ENCODE measurements at places on chromosomes 11 and 22.

- DNase-seq, result no peak
Observed at GRCh38 chr11:57047610-57048009, 58.9 kb downstream of the OR5AK2 start.

DNA sequence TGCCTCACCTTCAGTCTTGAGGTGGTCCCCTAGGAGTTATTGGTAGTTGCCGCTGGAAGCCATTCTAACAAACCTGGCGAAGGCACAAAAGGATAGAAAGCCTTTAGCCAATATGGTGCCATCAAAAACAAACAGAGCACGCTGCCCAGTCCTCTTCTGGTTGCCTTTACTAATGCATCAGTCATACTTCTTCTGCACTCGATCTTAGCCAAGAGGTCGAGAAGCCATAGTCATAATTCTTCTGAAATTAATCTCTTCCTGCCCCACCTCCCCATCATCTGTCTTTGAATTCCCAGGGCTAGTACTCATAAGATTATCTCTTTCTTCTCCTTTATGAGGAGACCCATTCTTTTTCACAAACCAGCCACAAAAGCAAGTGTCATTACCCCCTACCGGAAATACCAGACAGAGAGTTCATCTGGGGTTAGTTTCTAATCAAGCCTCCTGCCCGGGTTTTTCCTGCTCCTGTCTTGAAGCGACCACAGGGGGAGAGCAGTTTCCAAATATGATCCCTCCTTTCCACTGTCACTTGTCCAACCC, 21.4 kb upstream of the EHF start:
- DNase-seq, result no peak

DNA sequence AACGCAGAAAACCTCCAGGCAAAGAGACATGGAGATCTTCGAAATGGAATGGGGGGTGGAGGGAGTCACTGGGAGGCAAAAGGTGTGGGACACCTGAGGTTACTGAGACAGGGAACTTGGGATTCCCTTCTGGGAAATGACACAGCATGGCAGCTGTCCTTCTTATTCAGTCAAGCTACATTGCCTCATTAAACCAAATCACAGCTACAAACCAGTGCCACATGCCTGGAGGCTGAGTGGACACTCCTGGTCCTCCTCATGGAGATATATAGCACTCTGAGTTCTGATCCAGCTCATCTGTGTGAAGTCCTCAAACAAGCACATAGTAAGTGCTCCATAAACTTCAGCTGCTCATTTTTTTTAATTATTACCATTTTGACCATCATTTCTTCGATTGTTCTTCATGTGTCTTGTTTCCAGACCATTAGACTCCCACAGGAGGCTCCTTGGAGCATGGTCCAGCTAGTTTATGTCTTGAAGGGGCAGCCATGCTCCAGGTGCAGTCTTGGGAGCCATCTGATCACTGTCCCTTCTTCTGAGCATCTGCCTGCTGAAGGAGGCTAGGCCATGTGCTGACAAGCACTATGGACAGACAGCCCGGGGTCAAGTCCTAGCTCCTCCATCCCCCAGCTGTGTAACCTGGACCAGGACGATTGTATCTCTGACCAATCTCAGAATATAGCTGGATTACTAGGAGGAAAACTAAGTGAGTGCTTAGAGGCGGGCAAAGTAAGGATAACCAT, 9.7 kb upstream of the FXYD2 start:
- no peak for DNase-seq

DNA sequence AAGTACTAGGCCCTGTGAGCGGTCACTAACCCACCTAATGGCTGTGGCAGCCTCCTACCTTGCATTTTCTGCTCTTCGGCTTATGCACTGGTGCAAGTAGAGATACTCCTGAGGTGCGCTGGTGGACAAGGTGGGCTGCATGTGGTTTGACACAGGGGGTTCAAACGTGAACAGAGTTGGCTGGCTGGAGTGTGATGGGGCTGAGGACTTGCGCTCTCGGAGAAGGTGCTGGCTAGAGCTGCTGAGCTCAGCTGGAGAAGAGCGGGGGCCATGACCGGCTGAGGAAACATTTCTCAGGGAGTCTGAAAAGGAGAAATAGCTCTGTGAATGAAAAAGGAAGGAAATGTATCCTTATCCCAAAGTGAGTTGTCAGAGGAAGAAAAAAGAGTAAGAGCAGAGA, 61.4 kb downstream of the USP35 start:
- no peak for DNase-seq

GRCh38 chr22:43156413-43156812, 5.1 kb downstream of the TSPO start:
- DNase-seq, result no peak

DNA sequence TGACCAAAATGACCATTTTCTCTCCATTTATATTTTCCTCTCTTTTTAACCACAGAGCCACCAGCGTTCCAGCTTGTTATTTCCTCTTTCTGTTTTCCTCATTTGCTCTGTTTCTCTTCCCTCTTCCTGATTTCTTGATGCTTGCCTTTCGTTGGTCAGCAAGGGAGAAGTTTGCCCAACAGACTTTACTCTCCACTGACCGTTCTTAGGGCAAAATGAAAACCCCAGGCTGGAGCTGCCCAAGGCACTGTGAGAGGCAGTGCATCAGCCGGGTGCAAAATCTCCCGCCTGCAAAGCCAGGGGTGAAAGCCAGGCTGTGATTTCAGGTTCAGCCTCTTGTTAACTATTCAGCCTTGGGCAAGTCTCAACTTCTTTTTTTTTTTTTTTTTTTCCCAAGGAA, 26.1 kb upstream of the APLP2 start:
- no peak for DNase-seq

GRCh38 chr22:20204311-20204710, 53.5 kb upstream of the CCDC188 start:
- DNase-seq, result no peak

DNA sequence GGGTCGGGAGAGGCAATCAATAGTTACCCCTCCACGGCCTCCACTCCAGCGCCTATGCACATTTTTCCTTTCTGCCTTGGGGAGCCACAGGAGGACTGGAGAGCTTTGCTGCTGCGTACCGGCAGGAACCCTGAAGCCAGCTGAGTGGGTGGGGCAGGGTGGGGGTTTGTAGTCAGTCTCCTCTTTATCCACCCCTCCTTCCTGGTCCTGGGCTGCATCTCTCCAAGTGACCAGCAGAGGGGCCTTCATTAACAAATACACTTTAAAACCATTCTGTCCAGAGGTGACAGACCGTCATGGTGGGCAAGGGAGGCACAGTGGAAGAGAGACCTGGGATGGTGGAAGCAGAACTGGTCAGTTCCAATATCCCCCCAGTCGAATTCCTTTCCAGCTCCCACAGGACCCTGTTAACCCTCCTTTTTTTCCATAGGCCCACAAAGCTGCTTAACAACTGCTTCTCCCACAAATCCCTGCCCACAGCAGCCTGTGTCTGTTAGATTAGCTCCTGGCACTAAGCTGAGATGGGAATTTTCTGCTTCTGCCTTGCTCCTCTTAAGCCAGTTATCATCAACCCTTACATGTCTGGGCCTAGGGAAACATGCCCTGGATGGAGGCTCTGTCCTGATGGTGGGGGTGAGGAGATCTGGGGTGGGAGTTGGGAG, 3.9 kb upstream of the ABCG4 start:
- DNase-seq, result peak; percentile 41

GRCh38 chr11:92948116-92948515, 21.3 kb upstream of the MTNR1B start:
- DNase-seq, result no peak

GRCh38 chr11:72227316-72228228, 3.0 kb downstream of the INPPL1 start:
- peak; percentile 42 for DNase-seq

- no peak for DNase-seq
Observed at GRCh38 chr11:17385926-17386325, 2.5 kb downstream of the KCNJ11 start.

- no peak for DNase-seq
Observed at GRCh38 chr22:46792841-46793261, 30.4 kb downstream of the TBC1D22A start.

DNA sequence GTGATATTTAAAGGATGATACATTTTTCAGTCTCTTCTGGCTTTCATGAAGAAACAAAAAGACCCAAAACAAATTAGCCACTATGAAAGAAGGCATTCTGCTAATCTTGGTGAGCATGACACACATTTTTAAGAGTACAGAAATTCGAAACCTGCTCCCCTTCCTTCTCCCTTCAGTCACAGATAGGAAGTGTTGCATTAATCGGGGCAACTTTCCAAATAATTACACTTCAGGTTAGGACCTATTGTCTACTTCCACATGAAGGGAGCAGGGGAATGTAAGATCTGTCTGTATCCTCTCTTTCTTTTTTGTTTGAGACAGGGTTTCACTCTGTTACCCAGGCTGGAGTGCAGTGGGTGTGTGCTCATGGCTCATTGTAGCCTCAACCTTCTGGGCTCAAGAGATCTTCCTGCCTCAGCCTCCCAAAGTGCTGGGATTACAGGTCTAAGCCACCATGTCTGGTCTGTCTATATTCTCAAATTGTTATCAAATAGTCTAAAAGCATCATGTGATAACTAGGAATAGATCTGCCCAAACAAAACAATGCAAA, 45.8 kb downstream of the NCAM1 start:
- no peak for DNase-seq

GRCh38 chr11:60360621-60361020, 17.7 kb upstream of the MS4A7 start:
- no peak for DNase-seq

DNA sequence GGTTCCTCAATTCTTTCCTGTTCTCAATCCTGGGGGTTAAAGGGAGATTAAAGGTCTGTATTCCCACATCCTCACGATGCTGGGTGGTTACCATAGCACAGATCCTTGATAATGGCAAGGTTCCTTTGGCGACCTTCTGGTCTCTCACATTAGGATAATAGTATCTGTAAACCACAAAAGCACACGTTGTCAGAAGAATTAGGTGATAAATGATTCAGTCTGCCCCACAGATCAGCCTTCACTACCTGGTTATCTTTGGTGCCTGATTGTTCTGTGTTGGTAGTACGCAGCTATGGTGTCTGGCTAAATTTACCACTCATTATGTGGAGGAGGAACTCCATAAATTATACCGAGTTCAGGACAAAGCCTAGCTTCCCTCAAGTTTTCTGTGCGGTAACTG, 78.4 kb downstream of the C2CD3 start:
- DNase-seq, result no peak

- no peak for DNase-seq
Observed at GRCh38 chr22:36311386-36312085, 58.6 kb downstream of the APOL1 start.

DNA sequence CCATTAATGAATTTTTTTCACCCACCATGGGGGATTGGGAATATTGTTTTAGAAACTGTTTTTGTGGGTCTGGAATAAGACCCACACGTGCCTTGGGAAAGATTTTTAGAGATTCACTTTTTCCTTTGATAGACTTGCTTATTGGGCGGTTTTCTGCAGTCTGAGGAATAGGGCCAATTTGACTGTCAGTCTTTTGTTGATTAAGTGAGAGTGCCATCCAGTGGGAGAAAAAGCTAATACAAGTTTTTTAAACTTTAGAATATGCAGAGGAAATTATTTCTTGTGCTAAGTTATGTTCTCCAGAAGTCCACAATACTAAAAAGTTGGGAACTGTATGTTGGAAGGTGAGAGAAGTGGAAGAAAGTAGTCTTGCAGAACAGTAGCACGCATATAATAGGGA, 56.1 kb downstream of the PRMT3 start:
- peak; percentile 8 for DNase-seq

DNA sequence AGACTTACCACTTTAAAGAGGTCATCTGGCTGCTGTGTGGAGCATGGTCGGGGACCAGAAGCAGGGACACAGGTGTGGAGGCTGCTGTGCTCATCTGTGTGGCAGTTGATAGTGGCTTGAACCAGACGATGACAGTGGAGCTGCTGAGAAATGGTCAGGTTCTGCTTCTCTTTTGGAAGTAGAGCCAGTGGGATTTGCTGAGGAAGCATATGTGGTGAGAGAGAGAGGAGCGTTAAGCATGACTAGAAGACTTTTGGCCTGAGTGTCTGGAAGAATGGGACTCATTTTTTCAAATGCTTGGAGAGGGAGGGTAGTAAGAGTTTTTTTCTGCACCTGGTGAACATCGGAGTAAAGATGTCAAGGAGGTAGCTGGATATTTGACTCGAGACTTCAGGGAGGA, 12.5 kb upstream of the SREBF2 start:
- no peak for DNase-seq

DNA sequence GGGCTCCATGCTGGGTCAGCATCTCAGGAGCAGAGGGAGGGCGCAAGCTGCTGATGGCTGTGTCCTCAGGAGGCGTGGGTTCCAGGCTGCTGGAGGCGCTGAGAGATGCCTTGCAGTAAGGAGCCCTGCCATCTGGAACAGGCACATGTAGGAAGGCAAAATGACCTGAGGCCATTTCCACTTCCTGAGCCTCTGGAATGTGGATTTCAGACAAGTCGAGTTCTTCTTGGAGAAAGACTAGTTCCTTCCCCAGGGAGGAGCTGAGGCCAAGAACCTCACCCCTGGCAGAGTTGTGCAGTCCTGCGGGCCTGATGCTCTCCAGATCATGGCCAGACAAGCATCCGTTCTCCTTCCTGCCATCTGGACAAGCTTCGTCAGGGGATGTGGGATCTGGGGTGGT, 19.3 kb downstream of the HPS4 start:
- no peak for DNase-seq

DNA sequence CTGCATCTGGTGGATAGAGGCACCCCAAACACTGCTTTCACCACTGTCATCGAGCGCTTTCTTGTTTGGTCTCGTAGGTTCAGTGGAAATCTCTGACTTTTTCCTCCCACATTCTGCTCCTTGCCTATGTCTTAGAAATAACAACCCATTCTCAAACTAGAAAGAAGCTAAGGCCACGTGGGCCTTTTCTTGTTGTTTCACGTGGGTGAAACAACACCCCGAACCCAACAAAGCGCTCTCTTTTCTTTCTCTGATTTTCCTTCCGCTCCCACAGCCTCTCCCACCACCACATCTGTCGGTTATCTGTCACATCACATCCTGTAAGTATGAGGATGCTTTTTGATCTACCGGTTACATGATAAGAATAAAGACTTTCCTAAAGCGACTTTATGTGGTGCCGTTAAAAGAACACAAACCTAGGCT, 77.1 kb downstream of the LINC01488 start:
- DNase-seq, result peak; percentile 95

- DNase-seq, result no peak
Observed at GRCh38 chr22:33798401-33798800, 121.9 kb downstream of the LARGE1 start.

- DNase-seq, result no peak
Observed at GRCh38 chr11:86069408-86070101, 671 bp upstream of the PICALM start.

- no peak for DNase-seq
Observed at GRCh38 chr11:75907906-75908527, 93.0 kb downstream of the UVRAG start.

GRCh38 chr11:44607987-44608386, 42.5 kb downstream of the CD82 start:
- DNase-seq, result no peak

DNA sequence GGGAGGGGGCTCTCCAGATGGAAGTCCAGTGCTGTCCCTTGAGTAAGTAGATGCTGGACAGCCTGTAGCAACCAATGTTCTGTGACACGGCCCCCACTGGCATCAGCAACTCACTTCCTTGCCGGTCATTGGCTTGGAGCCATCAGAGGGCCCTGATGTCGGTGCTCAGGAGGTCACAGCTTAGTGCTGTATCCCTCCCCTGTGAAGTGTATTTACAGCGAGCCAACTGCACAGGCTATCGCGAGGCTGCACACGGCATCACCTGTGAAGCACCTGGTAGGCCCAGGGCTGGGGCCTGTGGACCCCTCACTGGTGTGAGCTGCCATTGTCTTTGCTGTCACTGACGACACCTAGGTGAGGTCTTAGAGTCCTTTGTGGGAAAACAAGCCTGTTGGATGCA, 13.4 kb upstream of the ACR start:
- DNase-seq, result no peak
